COLO829 (cell line): ENCODE measurements at places on chromosomes 16 and 17.

DNA sequence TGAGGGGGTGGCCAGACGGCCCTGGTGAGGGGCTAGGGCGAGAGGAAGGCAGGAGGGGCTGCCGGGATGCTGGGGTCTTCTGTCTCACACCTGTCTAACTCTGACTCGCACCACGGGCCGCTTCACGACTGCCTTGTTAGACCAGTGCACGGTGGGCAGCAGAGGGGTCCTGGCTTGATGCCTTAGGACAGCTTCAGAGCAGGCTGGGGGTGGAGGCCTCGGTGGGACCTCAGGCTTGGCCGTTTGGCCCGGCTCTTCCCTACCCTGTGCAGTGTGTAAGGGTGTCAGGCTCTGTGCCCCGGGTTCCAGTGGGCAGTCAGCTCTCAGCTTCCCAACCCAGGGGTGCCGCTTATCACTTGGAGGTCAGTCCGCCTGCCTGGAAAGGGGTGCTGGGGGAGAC lies 100.7 kb downstream of the OR1D5 start:
- DNase-seq = no peak

DNA sequence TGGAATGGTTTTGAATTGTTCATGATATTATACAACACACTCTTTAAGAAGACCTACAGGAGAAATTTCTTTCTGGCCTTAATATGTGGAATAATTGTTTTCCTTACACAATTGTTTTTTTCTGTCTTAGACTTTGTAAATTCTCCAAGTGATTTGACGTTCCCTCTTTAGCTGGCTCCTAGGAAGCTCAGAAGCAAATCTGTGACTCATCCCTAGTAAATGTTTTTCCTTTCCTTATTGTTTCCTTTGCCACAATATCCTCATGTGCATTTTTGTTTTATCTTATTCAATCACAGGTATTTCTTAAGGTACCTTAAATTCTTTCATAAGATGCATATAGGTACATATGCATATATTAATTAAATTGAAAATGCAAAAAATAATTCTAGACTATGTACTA lies 13.5 kb downstream of the KIAA0753 start:
- no peak for DNase-seq

DNA sequence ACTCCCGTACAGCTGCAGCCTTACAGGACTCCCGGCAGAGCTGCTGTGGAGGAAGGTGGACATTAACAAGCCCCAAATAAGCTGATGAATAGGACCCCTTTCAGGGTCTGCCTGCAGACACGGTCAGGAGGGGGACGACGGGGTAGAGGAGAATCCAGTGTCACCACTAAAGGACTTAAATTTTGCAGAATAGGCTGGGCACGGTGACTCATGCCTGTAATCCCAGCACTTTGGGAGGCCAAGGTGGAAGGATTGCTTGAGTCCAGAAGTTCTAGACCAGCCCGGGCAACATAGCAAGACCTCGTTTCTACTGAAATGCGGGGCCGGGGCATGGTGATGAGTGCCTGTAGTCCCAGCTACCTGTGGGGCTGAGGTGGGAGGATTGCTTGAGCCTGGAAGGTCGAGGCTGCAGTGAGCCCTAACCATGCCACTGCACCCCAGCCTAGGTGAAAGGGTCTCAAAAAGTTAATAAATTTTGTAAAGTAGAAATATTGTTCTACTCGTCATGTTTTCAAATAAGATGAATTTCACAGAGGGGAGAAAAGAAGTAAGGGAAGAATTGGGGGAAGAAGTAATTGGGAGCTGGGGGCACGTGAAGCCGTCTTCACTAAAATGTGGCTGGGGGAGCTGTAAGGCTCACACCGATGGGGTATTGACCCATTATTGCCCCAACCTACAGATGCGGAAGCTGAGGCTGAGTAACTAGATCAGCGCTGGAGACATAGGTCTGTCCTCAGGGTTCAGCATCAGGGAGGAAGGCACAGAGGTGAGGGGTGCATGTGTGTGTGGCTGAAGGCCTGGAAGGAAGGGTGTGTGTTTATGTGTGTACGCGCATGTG lies 4.7 kb downstream of the LITAFD start:
- no peak for DNase-seq

DNA sequence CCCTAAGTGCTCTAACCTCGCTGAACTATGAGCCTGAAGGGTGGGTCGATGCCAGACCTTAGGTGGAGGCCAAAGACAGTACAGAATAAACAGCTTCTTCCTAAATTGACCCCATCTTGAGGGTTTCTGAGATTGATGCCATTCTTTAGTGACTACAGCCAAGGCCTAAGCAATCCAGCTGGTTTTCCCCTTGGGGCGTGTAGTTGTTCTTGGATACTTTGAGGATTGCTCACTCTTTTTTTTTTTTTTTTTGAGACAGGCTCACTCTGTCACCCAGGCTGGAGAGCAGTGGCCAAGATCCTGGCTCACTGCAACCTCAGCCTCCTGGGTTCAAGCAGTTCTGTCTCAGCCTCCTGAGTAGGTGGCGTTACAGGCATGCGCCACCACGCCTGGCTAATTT lies 2.0 kb downstream of the OVCA2 start:
- no peak for DNase-seq

- no peak for DNase-seq
Measured at GRCh38 chr16:49657736-49658465, 198.0 kb downstream of the ZNF423 start.
